ENCODE measurements at places on chromosomes 6 and 20.

GRCh38 chr6:111804627-111805235, 68.5 kb downstream of the FYN start:
- no peak for DNase-seq

GRCh38 chr6:167532410-167533288, 207.8 kb downstream of the TTLL2 start:
- DNase-seq = no peak

DNA sequence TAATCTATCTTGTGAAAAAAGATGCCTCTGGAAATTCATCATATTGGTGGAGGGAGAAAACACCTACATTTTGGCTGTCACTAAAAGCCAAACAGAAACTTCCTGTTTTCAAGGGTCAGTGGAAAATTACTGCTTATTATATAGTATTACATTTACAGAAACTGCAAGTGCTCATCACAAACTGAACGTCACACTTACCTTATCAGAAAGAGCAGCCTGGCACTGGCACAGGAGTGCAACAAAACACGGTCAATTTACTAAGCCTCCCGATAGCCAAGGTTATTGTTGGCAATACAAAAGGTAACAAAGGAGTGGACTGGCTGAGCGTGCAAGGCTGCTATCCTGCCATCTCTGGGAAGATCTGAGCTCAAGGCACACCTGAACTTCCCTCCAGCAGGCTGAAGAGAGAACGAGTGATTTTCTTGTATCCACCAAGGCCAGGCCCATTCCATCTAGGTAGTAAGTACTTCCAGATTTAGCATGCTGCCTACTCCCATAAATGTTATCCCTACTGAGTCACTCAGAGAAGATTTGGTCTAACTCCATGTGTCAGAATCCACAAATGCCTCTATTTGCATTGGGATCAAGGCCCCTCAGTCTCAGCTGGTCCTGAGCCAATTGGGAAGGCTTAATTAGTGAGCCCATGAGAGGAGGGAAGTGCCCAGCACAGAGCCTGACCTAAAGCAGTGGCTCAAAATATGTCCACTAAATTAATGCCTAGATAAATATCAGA, 399.8 kb downstream of the BTBD9 start:
- DNase-seq = no peak

GRCh38 chr6:77040568-77041195, 422.6 kb downstream of the HTR1B start:
- DNase-seq = no peak

DNA sequence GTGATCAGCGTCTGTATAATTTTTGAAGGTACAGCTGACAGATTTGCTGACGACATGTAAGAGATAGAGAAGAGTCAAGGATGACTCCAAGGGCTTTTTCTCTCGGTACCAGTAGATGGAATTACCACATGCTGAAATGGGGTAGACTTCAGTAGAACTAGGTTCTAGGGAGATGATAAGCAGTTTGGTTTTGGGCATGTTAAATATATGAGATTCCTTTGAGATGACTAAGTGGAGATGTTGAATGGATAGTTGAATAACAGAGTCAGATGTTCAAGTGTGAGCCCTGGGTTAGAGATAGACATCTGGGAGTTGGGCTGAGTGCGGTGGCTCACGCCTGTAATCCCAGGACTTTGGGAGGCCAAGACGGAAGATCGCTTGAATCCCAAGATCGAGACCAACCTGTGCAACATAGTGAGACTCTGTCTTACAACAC, 50.0 kb downstream of the PHF20 start:
- no peak for DNase-seq

GRCh38 chr6:33064723-33065122, 8.7 kb downstream of the HLA-DPA1 start:
- no peak for DNase-seq

DNA sequence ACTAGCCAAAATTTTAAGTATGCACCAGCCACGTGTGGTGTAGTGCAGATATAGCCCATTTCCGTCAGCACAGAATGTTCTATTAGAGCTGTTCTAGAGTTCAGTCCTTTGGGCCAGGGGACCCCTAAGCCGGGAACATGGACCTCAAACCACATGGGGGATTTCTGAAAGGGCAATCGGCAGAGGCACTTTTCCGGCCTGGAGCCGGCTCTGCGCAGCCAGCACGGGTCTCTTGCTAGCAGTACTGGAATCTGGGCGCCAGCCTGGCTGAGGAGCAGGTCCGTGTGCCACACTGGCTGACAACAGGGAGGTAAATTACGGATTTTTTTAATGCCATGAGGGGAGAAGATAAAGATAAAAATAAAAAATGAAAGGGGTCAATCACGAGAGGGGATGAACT, 120.5 kb downstream of the SULF2 start:
- DNase-seq = no peak

- DNase-seq = no peak
Measured at GRCh38 chr6:48429021-48429420, 318.0 kb upstream of the PTCHD4 start.

DNA sequence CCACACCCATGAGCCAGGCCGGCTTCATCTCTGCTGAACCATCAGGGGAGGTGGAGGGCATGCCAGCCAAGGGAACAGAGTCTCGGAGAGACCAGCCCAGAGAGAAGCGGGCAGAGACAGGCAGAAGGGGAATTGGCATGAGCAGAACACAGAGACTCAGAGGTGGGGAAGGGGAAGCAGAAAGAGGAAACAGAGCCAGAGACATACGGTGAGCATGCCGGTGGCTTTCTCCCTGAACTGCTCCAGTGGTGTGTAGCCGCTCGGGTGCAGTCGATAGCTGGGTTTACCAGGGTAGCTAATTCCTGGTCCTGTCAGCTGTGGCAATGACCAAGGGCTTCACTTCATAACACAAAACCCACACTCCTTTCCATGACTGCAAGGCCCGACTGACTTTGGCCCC, 83.6 kb upstream of the CCDC167 start:
- DNase-seq = no peak

GRCh38 chr6:100342830-100343229, 121.9 kb downstream of the SIM1 start:
- no peak for DNase-seq

- DNase-seq = no peak
Measured at GRCh38 chr6:68343901-68344300, 291.2 kb upstream of the ADGRB3 start.

GRCh38 chr20:57611586-57612311, 8.5 kb downstream of the ZBP1 start:
- no peak for DNase-seq

DNA sequence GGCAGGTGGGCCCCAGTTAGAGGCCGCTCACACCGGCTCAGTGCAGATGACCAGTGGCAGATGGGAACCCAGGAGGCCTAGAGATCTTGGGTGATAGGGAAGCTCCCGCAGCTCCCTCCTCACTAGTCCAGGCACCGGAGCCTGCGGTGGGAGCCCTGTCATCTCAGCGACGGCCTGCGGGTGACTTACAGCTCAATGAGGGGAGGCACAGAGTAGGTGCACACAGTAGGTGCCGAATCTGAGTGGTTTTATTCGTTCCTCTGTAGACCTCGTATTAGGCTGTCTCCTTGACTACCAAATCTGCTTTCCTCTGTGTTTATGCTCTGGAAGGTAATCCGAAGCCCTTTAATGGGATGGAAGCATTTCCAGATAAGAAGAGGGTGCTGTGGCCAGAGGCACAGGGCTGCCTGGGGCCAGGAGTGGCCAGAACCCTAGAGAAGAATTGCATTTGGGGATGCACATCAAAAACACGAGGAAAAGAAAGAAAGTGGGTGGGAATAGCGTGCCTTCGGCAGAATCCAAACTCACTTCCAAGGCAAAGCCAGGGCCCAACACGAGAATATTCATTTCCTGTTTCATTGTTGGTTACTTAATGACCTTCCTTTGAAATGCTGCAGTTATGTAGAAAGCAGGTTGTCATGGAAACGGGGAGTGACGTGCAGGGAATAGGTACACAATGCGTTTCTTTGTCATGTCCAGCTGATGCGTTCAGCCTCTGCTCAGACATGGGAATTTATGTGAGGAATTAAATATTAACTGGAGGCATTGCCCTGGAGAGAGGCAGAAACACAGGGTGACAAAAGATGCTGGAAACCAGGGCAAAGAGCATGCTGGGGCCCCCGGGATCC, 24.7 kb downstream of the MYT1 start:
- no peak for DNase-seq

DNA sequence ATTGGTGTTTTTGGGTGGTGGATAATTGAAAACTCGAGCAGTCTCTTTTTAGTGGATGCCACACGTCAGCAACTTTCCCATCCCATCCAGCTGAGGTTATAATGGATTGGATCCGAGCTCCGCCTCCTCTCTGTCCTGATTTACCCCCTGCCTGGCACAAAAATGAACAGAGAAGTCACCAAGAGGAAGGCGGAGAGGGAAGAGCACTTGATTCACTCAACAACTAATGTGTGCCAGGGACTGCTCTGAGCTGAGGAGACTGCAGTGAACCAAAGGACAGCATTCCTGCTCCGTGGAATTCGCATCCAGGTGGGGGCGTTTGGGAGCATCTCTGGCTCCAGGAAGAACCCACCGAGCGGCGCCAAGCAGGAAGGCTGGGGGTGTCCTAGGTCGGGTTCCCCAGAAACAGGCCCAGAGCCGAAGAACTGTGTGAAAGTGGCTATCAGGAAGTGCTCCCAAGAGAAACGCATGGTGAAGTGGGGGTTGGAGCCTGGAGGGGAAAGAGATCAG, 95.8 kb upstream of the NAA20 start:
- no peak for DNase-seq

GRCh38 chr6:170222498-170223471, 68.1 kb downstream of the DLL1 start:
- no peak for DNase-seq

GRCh38 chr6:27096834-27097511, 150.5 kb upstream of the PRSS16 start:
- DNase-seq = no peak

DNA sequence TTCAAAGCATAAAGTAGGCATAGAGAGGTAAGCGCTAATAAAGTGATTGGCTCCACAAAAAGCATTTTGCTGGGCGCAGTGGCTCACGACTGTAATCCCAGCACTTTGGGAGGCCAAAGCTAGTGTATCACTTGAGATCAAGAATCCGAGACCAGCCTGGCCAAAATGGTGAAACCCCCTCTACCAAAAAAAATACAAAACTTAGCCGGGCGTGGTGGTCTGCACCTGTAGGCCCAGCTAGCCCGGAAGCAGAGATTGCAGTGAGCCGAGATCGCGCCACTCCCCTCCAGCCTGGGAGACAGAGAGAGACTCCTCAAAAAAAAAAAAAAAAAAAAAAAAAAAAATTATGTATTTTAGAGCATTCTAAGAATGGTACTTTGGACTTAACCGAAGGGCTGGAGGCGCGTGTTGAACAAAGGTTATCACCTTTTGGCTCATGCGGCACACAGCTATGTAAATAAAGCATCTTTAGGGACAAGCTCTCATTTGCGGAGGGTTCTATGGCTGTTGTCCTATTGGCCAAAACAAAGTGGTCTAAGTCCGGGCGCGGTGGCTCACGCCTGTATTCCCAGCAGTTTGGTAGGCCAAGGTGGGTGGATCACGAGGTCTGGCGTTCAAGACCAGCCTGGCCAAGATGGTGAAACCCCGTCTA, 17.4 kb downstream of the HFE start:
- DNase-seq = no peak

- no peak for DNase-seq
Measured at GRCh38 chr6:132858750-132859149, 44.4 kb downstream of the RPS12 start.

DNA sequence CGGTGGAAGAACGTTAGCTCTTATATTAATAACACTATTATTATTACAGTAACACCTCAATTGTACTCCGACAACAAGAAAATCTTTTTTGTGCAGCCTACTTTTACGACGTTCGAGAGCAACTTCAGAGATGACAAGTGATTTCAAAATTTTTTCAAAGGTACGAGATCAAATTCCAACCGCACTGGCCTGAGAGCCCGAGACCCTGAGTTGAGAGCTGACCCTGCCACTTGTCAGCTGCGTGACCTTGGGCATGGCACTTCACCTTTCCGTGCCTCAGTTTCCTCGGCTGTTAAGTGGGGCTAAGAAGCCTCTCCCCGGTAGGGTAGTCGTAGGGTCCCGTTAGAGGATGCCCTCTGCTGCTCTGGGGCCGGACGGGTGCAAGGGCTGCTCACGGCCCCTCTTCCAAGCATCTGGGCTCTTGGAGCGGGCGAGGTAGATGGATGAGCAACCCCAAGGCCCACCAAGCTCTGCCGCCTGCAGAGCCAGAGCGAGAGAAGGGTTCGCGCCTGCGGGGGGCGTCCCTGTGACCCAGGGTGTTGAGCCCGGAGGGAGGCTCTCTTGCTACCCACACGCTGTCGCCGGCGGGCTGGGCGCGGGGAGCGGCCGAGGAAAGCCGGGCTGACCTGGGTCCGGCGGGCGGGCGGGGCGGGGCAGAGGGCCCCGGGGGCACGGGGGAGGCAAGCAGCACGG, 510 bp downstream of the NDRG3 start:
- peak; percentile 48 for DNase-seq

- no peak for DNase-seq
Measured at GRCh38 chr6:15960740-15961634, 167.9 kb upstream of the MYLIP start.

DNA sequence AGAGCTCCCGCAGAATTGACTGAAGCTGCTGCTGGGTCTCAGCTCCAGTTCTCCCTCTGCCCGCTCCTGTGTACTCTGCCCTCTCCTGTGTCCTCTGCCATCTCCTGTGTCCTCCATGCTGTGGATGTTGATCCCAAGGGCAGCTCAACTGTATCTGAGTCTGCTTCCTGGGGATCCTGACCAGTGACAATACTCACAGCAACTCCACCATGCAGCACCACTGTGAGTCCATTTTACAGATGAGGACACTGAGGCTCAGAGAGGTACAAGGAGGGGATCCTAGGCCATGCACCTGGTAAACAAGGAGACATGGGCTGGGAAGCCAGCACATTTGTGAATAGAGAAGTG, 8.6 kb downstream of the TP53RK start:
- DNase-seq = no peak

GRCh38 chr6:36818756-36819155, 20.5 kb downstream of the CPNE5 start:
- DNase-seq = no peak

DNA sequence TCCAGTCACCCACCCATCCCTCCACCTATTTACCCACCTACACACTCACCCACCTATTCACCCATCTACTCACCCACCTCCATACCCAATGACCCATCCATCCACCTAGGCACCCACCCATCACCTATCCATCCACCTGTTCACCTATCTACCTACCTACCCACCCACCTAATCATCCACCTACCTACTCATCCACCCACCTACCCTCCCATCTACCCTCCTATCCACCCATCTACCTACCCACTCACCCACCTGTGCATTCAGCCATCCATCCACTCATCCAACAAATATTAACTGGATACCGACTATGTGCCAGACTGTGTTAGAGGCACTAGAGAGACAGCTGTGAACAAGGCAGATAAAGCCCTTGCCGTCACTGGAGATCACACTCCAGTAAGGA, 40.3 kb downstream of the RSPO4 start:
- DNase-seq = no peak

All from nucleus accumbens (tissue), 56 donors.